ENCODE measurements at places on chromosomes 7 and 10. TPM values are rescaled to one million over a fixed set of nuclear protein-coding genes. Genes with fewer than 3 reads are reported as not detected.

- no peak for DNase-seq
Measured at GRCh38 chr7:101874028-101874427, 56.6 kb downstream of the CUX1 start.

DNA sequence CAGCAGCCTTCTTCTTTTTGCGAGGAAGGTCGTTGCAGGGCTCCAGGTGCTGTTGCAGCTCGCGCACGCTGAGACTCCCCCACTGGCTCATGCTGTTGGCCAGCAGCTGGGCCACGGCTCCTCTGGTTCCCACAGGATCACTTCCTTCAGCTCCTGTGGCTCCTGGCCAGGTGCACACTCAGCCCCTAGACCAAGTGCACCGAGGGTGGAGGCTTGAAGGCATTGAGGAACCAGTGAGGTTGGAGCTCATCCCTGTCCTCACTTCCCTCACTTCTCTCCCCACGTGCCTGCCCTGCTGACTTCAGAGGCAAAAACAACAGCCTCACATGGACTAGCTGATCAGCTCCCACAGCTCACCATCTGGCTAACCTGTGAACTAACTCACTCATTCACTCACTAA lies 46.2 kb upstream of the ADRB1 start:
- DNase-seq = no peak

Gene AGMO
- 0.41 TPM for polyA plus RNA-seq

Gene SFRP4
- polyA plus RNA-seq = 17.2 TPM

Gene AGAP6
- polyA plus RNA-seq = 14.0 TPM

All from muscle of arm (tissue), 14 donors.